NCI-H748 treated with DMSO at 0.1 percent for 48 hours (cell line): ENCODE measurements at places on chromosomes 4 and X.

DNA sequence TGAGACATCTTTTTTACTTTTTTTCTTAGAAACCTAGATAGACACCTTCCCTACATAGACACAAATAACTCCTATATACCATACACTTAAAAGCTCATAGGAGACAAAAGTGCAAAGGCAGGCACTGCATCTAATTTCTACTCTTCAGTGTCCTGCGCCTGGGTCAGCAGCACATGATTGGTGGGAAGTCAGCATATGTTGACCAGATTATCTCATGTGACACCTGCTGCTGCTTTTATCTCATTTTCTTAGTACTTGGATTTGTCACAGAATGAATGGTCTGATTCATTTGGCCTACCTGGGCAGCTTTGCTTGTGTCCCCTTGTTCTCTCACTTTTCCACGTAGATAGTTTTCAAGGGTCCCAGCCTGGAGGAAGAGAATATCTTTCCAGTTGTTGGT lies 24.9 kb upstream of the LNX1 start:
- DNase-seq: no peak

DNA sequence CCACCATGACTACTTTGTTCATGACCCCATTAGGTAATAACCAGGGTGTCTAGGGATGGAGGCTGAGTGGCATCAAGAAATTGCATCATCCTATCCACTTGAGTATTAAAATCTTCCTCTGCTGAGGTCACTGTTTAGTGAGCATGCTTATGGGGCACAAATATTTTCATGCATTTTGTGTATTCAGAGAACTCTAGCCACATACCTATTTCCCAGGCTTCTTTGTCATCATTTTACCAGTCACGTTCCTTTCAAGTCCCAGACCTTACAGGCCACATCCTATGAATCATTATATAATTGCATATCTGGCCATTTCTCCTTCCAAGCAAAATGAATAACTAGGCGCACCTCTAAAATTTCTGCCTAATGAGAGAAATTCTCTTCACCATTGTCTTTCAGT lies 1882.9 kb upstream of the AGA start:
- no peak for DNase-seq

- no peak for DNase-seq
Observed at GRCh38 chrX:14939644-14940043, 66.4 kb downstream of the MOSPD2 start.

DNA sequence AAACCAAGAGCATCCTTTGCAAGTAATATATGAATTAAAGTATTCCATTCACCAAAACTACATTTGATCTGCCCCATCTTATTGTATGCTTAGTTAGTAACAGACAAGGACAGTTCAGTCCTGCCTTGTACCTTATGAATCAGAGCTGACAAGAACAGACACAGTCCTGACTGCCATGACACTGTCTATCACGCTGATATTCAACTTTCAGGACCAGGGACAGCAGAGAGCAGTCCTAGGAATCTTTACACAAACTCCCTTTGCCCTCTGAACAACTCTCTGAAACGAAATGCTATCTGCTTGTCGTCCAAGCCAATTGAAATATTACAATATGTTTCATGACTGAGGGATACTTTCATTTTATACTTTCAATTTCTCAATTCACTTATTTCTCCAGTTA lies 268.6 kb upstream of the VCX start:
- no peak for DNase-seq

DNA sequence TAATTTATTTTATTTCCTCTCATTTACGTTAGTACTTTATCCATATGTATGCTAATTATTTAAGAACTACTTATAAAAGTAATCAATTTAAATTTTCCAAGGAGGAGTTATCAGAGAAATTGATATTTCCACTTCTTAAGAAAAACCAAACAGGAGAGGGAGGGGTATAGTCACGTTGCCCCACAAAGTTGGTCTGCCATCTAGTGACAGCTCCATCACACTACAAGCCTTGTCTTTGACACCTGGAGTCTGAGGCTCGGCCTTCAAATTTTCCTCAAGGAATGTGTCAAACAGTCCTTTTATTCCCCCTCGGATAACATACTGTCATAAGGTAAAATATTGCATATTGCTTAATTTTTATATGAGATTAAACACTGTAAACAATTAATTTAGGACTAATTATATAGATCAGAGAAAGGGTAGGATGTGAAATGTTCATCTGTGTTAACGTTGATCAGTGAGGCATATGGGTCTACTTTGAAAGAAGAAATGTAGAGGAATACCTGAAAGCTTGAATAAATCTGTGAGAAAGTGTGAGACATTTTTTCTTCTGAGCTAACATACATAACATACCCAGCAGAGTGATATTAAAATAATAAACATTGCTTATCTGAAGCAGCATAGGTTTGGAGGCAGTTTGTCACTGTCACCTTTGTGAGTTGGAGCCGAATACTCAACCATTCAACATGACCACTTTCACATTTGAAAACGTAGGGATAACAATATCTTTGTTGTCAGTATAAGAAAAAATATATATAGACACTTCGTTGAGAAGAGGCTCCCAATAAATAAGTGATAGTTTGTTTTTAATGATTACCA lies 114.4 kb downstream of the GLRA3 start:
- peak; percentile 22 for DNase-seq
